ENCODE measurements at places on chromosomes 16 and 17. TPM values are rescaled to one million over a fixed set of nuclear protein-coding genes. Genes with fewer than 3 reads are reported as not detected.

Gene PYY
- total RNA-seq: not detected

Gene USP7
- 52.1 TPM for total RNA-seq

Gene SCNN1G
- total RNA-seq: 0.13 TPM

Gene CCL4L2
- not detected for total RNA-seq

Gene VAT1L
- total RNA-seq: 0.13 TPM

Gene CHST4
- total RNA-seq: not detected

Gene PRR29
- total RNA-seq: 0.51 TPM

Gene TP53TG3
- not detected for total RNA-seq

Gene KRTAP17-1
- total RNA-seq: not detected

Gene DHRS7C
- not detected for total RNA-seq

Gene FBXL16
- total RNA-seq: under 0.01 TPM

Gene GRB7
- 0.13 TPM for total RNA-seq

Gene BMERB1
- 11.2 TPM for total RNA-seq

Gene CRK
- total RNA-seq: 115 TPM

Gene KIF19
- total RNA-seq: 1.8 TPM

Gene KRTAP9-4
- not detected for total RNA-seq

Gene NPB
- total RNA-seq: not detected

Gene RHBDF1
- total RNA-seq: 14.5 TPM

Gene RSKR
- 2.1 TPM for total RNA-seq

Gene MTMR4
- 35.0 TPM for total RNA-seq

Gene MYH3
- under 0.01 TPM for total RNA-seq

Gene CDH15
- total RNA-seq: under 0.01 TPM

Gene HSD11B2
- not detected for total RNA-seq

Gene NOXO1
- 0.13 TPM for total RNA-seq

Gene CPNE7
- 0.25 TPM for total RNA-seq

Gene TOB1
- 3.0 TPM for total RNA-seq

Gene MIS12
- 17.2 TPM for total RNA-seq

Gene SPATA22
- not detected for total RNA-seq

Gene CCL11
- total RNA-seq: not detected

Gene HAP1
- total RNA-seq: 0.13 TPM

Gene AOC2
- total RNA-seq: 0.25 TPM

Gene MAP2K6
- 3.8 TPM for total RNA-seq

Gene SPECC1
- 1.0 TPM for total RNA-seq

Measured in dermis microvascular lymphatic vessel endothelial cell (primary cell).